ENCODE measurements at places on chromosomes 6 and 20.

DNA sequence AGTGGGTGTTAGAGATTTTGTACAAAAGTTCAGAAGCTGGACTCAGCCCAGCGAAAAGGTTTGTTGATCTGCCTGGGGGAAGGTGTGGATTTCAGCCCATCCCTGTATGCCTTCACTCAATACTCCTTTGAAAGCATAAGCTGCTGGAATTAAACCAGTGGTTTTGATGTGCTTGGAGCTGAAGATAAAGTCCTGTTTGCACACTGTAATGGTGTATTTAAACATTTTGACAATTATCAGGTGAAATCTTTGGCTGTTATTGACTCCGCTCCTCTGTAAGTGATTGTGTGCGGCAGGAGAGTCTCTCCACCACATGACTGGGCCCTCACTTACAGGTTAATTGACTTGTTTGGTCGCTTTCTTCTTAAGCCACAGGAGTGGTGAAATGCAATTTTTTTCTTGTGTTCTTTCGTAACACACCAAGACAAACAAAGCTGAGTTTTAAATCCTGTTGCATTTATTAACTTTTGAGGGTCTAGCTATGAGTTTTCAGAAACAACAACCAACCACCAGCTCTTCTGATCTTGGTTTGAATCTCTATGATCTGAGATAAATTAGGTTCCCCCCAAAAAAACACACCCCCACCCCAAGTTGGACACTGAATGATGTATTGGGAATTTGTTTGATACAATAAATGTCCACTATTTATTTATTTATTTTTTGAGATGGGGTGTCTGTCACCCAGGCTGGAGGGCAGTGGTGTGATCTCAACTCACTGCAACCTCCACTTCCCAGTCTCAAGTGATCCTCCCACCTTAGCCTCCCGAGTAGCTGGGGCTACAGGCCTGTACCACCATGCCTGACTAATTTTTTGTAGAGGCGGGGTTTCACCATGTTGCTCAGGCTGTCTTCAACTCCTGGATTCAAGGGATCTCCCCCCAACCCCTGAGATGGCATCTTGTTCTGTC is 46.3 kb upstream of the NCOA3 start:
- H3K27me3 ChIP-seq, result no peaks in the 10 kb centered on the region
- H3K4me1 ChIP-seq, result no peaks in the 10 kb centered on the region
- H3K36me3 ChIP-seq, result no peaks in the 10 kb centered on the region
- H3K27ac ChIP-seq, result no peak overlapping the region
- H3K4me3 ChIP-seq, result no peak overlapping the region

DNA sequence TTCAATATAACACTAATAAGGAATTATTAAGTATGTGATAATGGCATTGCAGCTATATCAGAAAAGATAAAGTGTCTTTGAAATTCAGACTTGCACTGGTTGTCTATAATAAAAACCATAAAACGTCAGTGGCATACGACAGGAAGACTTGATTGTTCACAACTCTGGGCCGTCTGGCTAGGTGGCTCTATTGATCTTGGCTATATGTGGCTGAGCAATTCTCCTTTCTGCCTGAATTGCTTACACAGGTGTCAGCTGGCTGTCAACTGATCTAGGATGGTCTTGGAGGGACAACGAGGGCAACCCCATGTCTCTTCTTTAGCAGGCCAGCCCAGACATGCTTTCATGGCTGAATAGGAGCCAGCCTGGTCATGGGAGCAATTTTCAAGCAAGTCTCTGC is 359.1 kb downstream of the QKI start:
- no peak overlapping the region for H3K4me3 ChIP-seq
- peaks cover 5% of the 10 kb centered on the region for H3K27me3 ChIP-seq
- H3K4me1 ChIP-seq, result no peaks in the 10 kb centered on the region
- no peak overlapping the region for H3K27ac ChIP-seq
- H3K36me3 ChIP-seq, result no peaks in the 10 kb centered on the region
- DNase-seq, result no peak

DNA sequence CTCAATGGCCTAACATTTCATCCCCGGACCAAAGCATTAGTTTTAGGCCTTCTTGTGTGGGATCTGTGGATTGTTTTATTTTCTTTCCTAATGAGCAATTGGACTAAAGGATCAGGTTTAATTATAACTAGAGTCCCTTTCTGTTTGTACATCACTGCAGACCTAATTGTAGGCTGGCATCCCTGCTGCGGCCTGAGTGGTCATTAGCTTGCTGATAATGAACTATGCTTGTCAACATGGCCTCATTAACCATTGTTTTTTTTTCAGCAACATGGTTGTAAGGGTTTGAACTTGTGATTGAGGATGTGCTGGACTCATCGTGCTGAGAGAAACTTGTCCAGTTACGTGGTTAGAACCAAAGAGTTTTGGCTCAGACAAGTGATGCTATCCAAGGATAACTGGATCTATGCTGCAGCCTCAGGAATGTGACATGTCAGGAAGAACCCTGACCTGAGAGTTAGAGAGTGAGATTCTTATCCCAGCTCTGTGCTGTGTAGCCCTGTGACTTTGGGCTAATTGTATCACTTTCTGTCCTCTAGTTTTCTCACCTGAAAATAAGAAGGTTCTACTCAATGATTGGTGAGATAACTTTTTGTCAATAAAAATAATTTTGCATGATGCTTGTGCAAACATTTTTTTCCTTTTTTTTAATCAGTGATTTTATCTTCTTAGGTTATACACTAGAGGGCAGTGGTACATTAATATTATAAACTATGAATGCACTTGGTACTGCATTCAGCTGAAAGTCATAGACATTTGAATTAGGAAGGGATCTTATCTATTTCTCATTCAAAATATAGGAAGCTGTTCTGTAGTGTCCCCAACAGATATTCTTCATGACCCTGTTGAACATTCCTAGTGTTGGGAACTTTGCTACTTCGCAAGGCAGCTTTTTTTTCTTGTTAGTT is 140.9 kb downstream of the RNF144B start:
- no peaks in the 10 kb centered on the region for H3K4me1 ChIP-seq
- no peak overlapping the region for H3K27ac ChIP-seq
- no peaks in the 10 kb centered on the region for H3K36me3 ChIP-seq
- peaks cover 8% of the 10 kb centered on the region for H3K27me3 ChIP-seq

GRCh38 chr20:13101706-13102105 is 92.9 kb downstream of the SPTLC3 start:
- H3K4me1 ChIP-seq, result no peaks in the 10 kb centered on the region
- no peak for DNase-seq
- H3K4me3 ChIP-seq, result no peak overlapping the region

- no peak overlapping the region for H3K27ac ChIP-seq
- peaks cover 15% of the 10 kb centered on the region for H3K27me3 ChIP-seq
- DNase-seq, result no peak
- H3K4me3 ChIP-seq, result no peak overlapping the region
Measured at GRCh38 chr20:57996465-57996864, 232.0 kb downstream of the ANKRD60 start.

- H3K4me3 ChIP-seq, result no peak overlapping the region
- peaks cover 4% of the 10 kb centered on the region for H3K4me1 ChIP-seq
- DNase-seq, result no peak
- H3K36me3 ChIP-seq, result no peaks in the 10 kb centered on the region
Measured at GRCh38 chr6:130680116-130680515, 147.1 kb upstream of the SMLR1 start.

DNA sequence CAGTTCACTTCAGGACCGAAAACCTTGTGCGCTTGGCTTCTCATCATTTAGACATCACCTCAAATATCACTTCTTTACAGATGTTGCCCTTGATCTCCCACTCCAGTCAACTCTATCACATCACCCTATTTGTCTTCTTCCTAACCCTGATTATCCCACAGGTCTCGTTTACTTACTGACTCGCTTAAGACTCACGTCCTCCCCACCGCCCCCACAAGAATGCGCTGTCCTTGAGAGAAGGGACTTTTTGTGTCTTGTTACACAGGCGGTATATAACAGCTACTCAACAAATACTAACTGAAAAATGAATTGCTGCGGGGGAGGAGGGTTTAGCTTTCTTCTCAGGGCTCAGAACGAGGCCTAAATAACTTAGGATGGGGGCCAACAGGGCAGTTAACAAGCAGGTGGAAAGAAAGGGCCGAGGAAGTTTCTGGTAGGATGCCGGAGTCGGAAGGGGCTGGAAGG is 527 bp downstream of the TOMM34 start:
- H3K36me3 ChIP-seq, result peaks cover 21% of the 10 kb centered on the region
- H3K4me3 ChIP-seq, result peak overlapping the region; percentile 94
- peak; percentile 49 for DNase-seq
- H3K4me1 ChIP-seq, result peaks cover 23% of the 10 kb centered on the region
- peak overlapping the region; percentile 84 for H3K27ac ChIP-seq

GRCh38 chr6:1614448-1615150 is 4.9 kb downstream of the FOXC1 start:
- DNase-seq, result no peak
- peaks cover 11% of the 10 kb centered on the region for H3K4me1 ChIP-seq
- H3K36me3 ChIP-seq, result peaks cover 12% of the 10 kb centered on the region

GRCh38 chr6:4804095-4804494 is 27.9 kb downstream of the CDYL start:
- H3K27me3 ChIP-seq, result no peaks in the 10 kb centered on the region
- no peak for DNase-seq
- H3K4me1 ChIP-seq, result peaks cover 82% of the 10 kb centered on the region
- no peak overlapping the region for H3K4me3 ChIP-seq
- no peaks in the 10 kb centered on the region for H3K36me3 ChIP-seq
- peak overlapping the region; percentile 87 for H3K27ac ChIP-seq

GRCh38 chr6:69795469-69796072 is 1.2 kb downstream of the LMBRD1 start:
- H3K36me3 ChIP-seq, result peaks cover 14% of the 10 kb centered on the region
- peak overlapping the region; percentile 100 for H3K27ac ChIP-seq
- H3K4me3 ChIP-seq, result peak overlapping the region; percentile 87
- no peak for DNase-seq
- H3K27me3 ChIP-seq, result no peaks in the 10 kb centered on the region

- peak overlapping the region; percentile 100 for H3K4me3 ChIP-seq
- peaks cover 62% of the 10 kb centered on the region for H3K36me3 ChIP-seq
- peak; percentile 73 for DNase-seq
- peak overlapping the region; percentile 98 for H3K27ac ChIP-seq
- H3K27me3 ChIP-seq, result no peaks in the 10 kb centered on the region
- H3K4me1 ChIP-seq, result peaks cover 37% of the 10 kb centered on the region
Measured at GRCh38 chr6:16759646-16760515, 1.4 kb downstream of the ATXN1 start.

DNA sequence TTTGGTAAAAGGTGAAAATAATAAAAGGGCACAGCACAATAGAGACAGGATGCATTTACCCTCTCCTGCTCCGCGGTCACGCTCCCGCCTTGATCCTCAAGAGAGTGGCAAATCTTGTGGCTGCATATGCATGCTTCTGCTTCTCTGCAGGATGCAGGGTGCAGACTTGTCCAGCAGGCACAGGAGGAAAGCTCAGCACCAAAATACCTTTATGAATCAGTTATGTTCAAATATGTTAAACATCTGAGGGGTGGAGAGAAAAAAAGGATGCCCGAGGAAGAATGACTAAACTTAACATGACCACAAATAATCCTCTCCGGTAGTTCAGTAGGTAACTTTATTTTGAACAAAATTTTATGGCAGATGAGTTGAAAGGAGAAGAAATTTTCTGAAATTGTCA is 366.1 kb upstream of the SOX4 start:
- no peak for DNase-seq
- H3K4me3 ChIP-seq, result no peak overlapping the region
- no peak overlapping the region for H3K27ac ChIP-seq
- no peaks in the 10 kb centered on the region for H3K27me3 ChIP-seq
- H3K36me3 ChIP-seq, result peaks cover 20% of the 10 kb centered on the region
- no peaks in the 10 kb centered on the region for H3K4me1 ChIP-seq

GRCh38 chr20:62792182-62792939 is 3.9 kb upstream of the MRGBP start:
- no peak for DNase-seq
- H3K4me3 ChIP-seq, result peak overlapping the region; percentile 89
- H3K27me3 ChIP-seq, result no peaks in the 10 kb centered on the region
- peaks cover 15% of the 10 kb centered on the region for H3K4me1 ChIP-seq
- peaks cover 36% of the 10 kb centered on the region for H3K36me3 ChIP-seq
